ENCODE measurements at places on chromosomes 1 and 21. TPM values are rescaled to one million over a fixed set of nuclear protein-coding genes. Genes with fewer than 3 reads are reported as not detected.

Gene RNU1-2
- total RNA-seq = 4,558 TPM

Gene HSPA6
- total RNA-seq = 2.0 TPM

Gene CD160
- not detected for total RNA-seq

Gene HORMAD1
- total RNA-seq = not detected

Gene BTG3
- 2.6 TPM for total RNA-seq

Gene IGSF9
- not detected for total RNA-seq

Gene CR2
- total RNA-seq = 0.24 TPM

Gene PLA2G2F
- not detected for total RNA-seq

Gene NTRK1
- 0.44 TPM for total RNA-seq

Gene KRTAP20-4
- total RNA-seq = not detected

Gene FCRL5
- total RNA-seq = 0.07 TPM

Gene PEAR1
- total RNA-seq = 7.3 TPM

Gene CFHR1
- not detected for total RNA-seq

Gene SERINC2
- total RNA-seq = 50.7 TPM

Gene GJA9
- not detected for total RNA-seq
